ENCODE measurements at places on chromosomes 1 and 21.

DNA sequence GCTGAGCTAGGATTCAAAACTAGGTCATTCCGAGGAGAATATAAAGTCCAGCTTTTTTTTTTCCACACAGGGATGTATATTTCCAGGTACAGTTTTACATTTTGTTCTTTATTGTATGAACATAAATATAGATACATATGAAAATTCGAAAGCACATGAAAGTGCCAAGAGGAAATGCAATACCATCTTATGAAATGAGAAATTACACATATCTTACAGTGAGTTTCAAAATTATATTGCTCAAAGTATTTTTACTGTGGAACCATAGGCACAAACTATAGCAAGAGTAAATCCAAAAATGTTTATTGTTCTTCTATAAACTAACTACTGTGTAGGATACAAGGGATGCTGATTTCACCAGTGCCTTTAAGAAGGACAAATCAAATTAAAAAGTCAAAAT lies 39.0 kb downstream of the PTPRC start:
- no peak for DNase-seq

GRCh38 chr1:116777831-116778830 lies 23.9 kb downstream of the CD2 start:
- DNase-seq, result peak; percentile 46

DNA sequence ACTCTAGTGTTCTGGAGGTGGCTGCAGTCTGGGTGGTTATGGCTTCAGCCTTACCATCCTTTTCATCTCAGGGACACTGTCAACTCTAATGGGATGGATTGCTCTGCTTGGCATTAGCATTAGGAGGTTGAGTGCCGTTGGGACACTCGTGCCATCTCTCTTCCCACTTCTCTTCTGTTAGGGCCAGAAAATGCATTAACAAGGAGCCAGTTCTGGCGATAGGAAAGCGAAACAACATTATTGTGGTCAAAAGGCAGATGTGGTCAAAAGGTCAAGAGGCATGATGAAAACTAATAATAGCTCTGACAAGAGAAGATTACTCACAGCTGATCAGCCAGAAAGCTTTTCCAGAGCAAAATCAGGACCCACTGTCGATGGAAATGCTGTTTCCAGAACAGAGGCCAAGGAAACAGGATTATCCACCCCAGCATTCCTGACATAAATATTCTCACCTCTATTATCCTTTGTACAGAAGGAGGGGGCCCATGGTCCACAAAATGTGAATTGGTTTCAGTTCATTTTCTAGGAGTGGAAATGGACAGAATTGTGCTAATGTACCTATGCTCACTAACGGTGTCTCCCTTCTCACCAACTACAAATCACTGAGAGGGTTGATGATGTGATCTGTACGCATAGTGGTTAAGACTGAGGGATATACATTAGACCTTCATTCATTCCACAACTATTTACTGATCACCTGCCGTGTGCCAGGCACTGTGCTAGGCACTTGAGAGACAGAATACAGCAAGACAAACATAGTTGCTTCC lies 72.0 kb downstream of the ST6GALNAC5 start:
- DNase-seq, result no peak

GRCh38 chr21:39630191-39630591 lies 17.5 kb downstream of the B3GALT5 start:
- DNase-seq, result no peak

- DNase-seq, result no peak
These were observed 8.3 kb upstream of the MUTYH start for GRCh38 chr1:45348609-45348965.

Measured in NCI-H226 (cell line).